GM12878 (cell line): ENCODE measurements at places on chromosomes 12 and 14.

DNA sequence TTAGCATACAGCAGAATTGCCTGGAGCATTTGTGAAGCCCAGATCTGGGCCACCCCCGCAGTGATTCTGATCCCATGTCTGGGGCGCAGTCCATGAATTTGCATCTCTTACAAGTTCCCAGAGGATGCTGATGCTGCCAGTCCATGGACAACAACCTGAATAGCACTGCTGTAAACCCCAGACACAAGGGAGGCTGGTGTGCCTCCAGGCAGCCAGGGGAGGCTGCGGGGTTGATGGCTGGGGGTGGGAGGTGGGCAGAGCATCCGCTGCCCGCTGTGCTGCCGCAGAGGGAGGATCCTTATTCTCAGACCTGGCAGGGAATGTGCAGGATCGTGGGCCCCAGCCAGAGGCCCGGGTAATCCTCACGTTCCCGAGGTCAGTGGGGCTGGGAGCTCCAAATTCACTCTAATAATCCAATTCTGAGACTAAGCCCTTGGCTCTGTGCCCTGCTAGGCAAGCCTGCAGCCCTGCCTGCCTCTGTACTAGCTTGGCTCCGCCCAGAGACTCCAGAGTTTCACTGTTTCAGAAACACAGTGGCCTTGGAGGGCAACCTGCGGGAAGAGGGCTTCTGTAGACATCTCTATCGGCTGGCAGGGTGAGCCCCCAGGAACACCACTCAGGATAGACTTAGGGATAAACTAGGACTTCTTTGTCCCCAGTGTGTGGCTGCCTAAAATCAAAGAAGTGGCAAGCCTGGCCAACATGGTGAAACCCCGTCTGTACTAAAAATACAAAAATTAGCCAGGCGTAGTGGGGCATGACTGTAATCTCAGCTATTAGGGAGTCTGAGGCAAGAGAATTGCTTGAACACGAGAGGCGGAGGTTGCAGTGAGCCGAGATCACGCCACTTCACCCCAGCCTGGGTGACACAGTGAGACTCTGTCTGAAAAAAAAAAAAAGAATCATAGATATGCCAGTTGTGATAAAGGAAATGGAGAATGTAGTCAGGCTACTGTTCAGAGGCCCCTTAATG, 17.8 kb upstream of the MLEC start:
- DNase-seq: peak; percentile 79

GRCh38 chr12:95258803-95259202, 41.2 kb downstream of the VEZT start:
- no peak for DNase-seq

GRCh38 chr12:69676257-69677012, 22.7 kb downstream of the BEST3 start:
- DNase-seq: no peak

- DNase-seq: no peak
These were observed 16.1 kb downstream of the HCAR2 start for GRCh38 chr12:122687086-122687485.

- DNase-seq: no peak
These were observed 11.3 kb downstream of the SELPLG start for GRCh38 chr12:108622421-108622820.

DNA sequence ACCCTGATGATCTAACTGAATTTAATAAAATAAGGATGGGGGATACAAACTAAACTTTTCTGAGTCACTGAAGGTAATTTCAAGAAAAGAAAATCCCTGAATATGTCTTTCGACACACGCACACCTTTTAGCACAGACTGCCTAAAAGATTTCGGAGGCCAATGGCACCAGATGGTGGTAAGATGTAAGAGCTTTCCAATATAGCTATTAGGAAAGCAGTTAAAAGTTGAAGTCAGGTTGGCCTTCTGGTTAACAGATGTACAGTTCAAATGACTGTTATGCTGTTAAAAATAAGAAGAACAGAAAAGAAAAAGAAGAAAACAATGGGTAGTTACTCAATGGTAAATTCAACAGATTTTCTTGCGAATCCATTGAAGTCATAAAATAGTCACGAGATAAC, 80.7 kb upstream of the KRR1 start:
- DNase-seq: no peak

- no peak for DNase-seq
These were observed 32.7 kb downstream of the DIP2B start for GRCh38 chr12:50537538-50537919.

DNA sequence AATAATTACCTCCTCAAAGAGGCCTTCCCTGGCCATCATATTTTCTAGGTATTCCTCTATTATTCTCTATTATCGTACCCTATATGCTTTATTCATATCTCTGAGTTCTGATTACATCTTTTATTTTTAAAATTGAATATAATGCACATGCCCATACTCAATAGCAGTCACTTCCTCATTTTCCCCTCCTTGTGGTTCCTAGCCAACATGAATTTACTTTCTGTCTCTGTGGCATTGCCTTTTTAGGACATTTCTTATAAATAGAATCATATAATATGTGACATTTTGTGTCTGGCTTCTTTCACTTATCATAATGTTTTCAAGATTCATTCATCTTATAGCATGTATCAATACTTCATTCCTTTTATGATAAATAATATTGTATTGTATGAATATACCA, 74.4 kb upstream of the TRHDE start:
- DNase-seq: no peak

DNA sequence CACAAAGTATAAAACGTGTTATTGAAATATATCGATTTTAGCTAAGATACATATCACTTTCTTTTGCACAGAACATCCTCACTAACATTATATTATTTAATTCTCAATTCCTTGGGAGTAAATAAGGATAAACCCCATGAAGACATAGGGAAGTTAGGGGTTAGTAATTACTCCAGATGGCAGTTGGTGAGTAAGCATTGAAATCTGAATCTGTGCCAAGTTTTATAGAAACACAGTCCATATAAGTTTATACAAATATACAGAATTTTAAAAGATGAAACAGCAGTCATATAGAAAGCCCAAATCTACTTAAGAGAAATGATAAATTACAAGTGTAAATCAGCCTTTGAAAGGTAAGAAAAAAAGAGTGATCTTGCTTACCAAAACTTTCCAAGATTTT, 200.4 kb upstream of the SYT10 start:
- DNase-seq: no peak

GRCh38 chr12:56632701-56633467, 2.8 kb upstream of the BAZ2A start:
- no peak for DNase-seq

DNA sequence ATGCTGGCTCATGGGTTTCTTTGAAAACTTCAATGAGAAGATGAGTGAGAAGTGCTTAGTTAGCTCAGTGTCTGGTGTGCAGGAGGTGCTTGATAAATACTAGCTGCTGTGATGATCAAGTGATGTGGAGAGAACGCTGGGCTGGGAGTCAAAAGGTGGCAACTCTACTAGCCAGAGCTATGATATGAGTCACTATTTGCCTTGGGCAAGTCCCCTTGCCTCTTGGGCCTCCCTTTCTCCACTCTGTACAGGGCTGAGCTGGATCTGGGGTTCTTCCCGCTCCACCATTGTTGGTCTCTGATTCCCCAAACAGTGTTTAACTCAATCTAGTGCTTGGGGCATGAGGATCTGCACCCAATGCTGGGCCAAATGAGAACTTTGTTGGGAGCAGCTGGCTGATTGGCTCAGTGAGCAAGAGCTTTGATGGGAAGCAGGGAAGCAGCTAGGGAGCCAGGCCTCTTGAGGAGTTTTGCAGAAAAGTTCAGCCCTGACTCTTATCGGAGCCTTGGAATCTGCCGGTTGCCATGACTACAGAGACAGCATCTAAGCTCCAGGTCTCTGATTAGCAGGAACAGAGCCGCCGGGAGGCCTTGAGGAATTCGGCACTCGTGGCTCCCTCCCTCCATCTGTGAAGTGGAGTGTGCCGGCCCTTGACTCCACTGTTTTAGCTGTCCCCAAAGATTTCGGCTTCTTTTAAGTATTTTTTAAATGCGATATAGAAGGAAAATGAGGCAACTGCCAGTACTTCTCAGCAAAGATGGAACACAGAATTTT, 82.1 kb upstream of the HSPB8 start:
- no peak for DNase-seq

DNA sequence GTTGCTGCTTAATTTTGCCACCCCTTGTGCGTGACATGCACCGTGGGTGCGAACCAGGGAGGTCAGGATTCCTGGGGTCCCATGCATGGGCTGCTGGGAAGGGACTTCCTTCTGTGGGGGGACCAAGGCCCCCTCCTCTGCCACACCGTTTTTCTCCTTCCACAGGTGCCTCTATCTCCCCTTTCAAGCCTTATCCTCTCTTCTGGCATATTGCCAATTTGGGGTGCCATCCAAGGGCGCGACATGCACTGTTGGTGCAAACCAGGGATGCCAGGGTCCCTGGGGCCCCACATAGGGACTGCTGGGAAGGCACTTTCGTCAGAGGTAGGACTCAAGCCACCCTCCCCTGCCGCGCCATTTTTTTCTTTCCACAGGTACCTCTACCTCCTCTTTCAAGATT, 289.0 kb downstream of the ALG10 start:
- no peak for DNase-seq

DNA sequence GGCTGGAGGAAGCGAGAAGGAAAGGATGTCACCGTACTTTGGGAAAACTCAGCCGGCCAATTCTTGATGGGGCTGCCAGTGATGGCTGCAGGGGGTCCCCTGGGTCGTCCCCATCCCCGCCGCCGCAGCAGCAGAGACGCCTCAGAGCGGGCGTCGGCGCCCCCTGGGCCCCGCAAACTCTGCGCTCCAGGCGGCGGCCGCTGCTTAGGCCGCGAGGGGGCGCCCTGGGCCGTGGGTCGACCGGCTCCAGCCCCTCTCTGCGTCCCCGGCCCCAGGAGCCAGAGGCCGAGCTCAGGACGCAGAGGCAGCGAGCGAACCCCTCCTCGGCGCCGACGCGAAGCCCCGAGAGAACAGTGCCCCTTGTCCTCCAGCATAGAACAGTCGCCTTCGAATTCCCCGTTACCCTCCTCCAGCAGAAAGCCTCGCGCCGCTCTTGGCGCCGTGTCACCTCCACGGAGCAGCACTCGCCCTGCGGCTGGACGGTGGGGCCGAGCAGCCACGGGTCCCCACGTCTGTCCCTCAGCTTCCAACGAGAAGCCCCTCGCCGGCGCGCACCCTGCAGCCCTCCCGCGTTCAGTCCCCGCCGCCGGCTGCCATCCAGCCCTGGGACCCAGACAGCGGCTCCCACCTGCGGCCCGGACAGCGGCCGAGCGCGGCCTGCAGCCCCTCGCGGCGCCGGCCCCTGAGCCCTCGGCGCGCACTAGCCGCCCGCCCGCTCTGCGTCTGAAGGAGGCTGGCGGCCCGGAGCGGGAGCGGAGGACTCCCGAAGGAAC, 106.6 kb downstream of the PRICKLE1 start:
- DNase-seq: no peak

- no peak for DNase-seq
These were observed 19.9 kb upstream of the CD27 start for GRCh38 chr12:6424866-6425265.

DNA sequence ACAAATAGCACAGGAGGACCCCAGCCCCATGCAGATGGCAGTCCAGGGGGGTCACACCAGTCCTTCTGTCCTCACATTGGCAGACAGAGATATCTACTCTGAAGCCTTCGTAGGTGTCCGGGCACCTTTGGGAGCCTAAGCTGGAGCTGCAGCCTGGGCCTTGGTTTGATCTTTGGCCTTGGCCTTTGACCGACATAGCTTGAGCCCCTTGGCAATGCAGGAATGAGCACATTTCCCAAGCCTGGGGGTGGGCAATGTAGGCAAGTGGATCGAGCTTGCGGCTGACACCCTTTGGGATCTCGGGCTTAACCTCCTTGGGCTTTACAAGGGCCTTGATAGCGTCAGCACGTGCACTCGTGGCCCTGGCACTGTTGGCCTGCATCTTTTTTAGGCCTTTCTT, 6.4 kb downstream of the COQ5 start:
- no peak for DNase-seq

DNA sequence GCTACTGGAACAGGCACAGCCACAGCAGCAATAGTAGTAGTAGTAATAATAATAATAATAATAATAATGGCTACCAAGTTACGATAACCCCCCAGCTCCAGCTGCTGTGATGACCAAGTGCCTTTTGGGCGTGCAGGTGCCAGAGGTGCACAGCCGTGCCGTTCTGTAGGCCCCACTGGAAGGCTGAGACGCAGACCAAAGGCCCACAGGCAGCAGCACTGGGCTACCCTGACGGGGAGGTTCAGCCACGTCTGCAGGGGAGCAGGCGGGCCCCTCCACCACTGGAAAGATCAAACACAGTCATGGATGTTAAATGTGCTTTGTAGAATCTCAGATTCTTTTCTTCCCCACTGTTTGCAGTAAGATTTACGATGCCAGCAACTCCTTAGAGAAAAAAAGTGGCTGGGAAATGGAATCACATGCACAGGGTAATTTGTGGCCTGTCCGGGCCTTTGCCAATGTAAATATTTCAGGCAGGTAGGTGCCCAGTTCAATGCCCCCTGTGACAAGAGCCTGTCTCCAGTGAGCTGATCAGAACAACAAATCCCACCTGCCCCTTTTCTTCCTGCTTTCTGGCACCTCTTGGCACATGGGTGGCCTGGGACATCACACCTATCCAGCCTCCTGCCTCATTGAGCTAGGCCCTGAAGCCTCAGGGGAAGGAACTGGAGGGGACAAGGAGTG, 32.6 kb downstream of the CCDC85C start:
- DNase-seq: no peak

- no peak for DNase-seq
These were observed 174.5 kb upstream of the CNOT2 start for GRCh38 chr12:70068743-70069142.

DNA sequence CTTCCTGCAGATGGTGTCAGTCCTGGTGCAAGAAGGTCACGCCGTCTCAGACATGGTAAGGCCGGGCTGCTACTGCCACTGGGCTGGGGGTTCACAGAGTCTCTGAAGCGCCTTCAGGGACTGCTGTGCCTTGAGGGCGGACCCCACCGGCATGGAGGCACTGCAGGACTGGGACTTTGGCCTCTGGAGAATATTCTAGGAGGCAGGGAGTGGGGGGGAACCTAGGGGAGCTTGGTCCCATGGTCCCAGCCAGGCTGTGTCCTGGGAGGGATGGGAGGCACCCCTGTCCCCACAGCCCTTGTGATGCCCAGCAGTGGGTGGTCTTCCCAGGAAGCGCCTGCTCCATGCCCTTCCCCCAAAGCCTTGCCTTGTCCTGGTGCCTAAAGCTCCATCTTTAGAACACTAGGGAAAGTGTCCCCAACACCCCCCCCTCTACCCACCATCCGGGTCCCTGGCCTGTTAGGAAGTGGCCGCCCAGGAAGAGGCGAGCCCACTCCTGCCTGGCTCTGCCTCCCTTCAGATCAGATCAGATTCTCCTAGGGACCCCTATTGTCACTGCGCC, 1.5 kb downstream of the AMN start:
- DNase-seq: no peak

DNA sequence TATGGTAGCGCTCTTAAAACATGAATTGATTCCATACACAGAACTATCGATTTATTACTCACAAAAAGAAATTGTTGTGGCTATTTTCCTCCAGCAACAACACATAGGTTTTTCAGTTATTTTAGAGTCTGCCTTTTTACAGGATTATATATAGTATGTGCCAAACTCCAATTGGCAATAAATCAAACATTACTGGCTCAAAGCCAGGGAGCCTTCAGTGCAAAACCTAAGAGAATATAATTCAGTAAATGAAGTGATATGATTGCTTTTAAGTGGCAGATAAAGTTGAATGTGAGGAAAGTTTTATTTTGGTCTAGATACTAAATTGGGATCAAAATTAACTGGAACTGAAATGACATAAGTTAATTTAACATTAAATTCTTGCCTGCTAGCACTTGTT, 234.8 kb downstream of the PIK3C2G start:
- no peak for DNase-seq

- DNase-seq: no peak
These were observed 319.2 kb upstream of the DDHD1 start for GRCh38 chr14:53472306-53472705.
